ENCODE measurements at places on chromosomes 5 and 9.

DNA sequence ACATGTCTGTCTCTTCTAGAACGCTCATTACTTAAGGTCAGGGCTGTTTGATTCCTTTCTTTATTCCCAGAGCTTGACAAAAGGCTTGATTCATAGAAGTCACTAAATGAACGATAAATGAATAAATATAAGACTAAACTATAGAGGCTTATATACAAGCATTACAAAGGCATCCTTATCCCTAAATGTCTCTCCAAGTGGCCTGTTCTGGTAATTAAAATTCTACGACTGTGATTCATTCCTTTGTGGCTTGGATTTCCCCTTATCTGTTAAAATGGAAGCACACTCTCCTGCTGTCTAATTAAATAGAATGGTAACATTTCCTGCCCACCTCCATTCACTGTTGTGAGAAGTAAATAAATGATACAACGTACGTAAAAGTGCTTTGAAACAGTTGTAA is 49.5 kb downstream of the C7 start:
- DNase-seq: no peak

DNA sequence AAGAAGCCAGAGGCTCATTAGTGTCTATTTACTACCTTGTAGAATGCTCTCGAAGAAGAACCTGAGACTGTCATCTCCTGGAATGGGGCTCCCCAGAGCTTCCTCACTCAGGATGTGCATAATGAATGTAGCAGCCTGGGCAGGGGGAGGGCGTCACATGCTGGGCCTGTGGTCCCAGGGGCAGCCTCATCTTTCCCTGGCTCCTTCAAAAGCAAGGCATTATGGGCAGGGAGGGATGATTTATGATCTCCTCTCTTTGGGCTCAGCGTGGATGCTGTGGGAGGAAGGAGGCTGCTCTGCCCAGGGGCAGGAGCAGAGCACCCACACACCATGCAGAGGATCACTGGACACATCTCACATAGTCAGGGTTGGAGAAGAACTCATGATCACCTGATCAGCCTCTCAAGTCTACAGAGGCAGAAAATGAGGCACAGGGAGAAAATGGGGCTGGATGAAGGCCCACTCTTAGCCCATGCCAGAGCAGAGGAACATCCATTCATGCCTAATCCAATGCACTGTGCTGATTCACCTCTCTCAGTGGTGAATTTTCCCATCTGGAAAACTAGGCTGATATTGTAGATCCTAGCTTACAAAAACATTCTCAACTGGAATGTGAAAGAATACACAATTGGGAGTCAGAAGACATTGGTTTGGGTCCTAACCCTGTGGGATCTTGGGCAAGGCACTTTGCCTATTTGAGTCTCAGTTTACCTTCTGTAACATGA is 173.7 kb downstream of the CARTPT start:
- DNase-seq: no peak

- no peak for DNase-seq
Observed at GRCh38 chr5:56190497-56190896, 42.6 kb downstream of the ANKRD55 start.

GRCh38 chr5:175629261-175629660 is 28.6 kb upstream of the HRH2 start:
- DNase-seq: no peak

DNA sequence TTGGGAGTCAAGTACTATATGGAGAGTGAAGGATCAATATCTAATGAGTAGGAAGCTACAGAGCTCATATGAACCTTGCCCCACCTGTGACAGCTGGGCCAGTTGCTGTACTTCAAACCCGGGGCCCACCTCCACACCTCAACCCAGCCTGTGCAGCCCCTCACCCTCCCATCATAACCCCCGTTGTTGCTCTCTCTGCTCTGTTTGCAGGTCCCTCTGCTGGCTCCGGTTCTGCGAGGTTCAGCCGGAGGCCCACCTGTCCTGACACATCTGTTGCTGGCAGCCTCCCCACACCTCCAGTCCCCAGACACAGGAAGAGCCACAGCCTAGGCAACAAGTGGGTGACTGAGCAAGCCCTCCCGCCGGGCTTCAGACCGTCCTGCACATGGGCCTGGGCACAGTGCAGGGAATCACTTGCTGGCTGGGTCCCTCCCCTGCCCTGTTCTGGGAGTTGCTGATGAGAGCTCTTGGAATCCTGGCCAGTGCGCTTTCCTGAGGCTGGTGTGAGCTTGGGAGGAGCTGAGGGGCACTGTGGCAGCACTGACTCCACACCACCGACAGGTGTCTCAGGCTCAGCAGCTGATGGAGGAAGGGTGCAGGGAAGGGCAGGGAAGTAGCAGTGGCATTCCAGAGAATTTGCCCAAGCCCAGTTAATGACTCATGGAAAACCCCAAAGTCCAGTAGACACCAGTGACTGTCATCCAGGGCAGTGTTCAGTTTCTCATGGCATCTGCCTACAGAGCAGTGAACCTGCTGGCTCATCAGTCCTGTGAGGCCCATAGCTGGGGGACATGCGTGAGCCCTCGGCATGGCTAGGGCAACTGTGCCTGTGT is 69.5 kb upstream of the GARNL3 start:
- DNase-seq: no peak

DNA sequence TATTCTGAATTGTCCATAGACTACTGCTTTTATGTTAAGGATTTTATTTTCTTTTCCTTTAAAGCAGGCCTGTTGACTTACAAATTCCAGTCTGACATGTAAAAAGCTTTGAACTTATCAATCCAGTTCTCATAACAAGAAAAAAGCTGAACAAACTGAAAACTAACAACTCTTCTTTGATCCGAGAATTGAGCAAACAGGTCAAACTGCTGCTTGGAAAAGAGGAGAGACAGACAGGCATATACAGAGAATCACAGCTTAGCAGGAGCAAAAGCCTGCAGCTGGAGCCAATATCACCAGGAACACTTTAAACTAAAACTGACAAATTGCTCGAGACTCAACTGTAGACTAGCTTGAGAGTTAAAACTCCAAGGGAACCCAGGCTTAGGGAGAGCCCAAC is 85.8 kb downstream of the HINT1 start:
- DNase-seq: no peak

DNA sequence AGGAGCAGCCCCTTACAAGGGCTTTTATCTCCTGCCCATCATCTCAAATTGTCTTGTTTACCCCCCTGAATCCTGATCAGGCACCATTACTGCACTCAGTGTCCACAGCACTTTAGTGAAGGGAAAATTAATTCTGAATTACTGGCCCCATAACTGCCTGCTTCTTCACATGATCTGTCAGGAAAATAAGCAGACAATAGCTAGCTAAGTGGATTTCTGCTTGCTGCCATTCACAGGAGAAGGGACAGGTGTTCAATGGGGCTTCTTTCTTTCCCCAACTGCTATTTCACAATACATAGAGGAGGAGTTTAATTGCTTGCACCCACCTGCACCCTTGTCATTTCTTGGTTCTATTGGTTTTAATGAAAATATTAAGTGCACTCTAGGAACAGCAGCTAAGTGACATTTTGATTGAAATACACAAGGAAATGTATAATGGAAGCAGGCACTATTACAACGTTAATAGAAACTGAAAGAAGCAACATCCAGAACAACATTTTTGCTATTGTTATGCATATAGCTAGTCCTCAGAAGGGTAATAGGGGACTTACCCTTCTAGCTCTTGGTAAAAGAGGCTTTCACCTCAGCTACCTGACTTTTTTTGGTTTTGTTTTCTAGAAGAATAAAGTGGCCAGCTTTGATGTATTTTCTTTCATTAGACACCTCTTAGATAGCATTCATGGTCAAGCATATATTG is 599.3 kb upstream of the TLE4 start:
- no peak for DNase-seq

DNA sequence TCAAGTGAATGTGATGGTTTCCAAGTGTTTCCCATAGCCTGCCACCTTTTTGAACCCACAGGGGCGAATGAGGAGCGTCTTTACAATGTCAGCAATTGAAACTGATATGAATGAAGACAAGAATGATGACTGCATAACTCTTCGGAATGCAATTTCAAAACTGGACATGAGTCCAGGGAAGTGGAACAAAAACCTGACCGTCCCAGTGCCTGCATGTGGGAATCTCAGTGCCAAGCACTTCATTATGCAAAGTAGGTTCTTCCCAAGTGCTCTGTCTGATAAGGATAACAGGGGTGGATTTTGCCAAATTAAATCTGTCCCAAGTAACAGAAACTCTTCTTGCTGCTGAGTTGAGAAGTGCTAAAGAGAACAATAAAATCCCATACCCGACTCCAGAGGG is 243.8 kb upstream of the ADAMTS16 start:
- DNase-seq: no peak

DNA sequence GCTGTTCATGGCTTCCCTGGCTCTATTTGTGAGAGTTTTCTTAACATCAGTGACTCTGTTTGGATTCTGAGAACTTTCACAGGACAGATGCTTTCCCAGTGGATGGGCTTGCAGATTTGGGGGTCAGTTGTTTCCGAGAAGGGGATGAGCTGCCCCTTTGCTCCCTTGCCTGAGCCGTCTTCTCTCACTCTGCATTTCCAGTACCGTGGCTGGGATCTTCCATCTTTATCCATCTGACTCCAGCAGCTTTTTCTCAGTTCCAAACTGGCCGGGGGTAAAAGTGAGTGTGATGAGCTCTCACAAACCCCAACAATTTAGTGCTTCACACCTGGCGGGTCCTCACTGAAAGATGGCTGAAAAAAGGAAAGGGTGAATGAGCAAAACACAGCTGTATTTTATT is 79.1 kb downstream of the TENT4A start:
- DNase-seq: no peak

DNA sequence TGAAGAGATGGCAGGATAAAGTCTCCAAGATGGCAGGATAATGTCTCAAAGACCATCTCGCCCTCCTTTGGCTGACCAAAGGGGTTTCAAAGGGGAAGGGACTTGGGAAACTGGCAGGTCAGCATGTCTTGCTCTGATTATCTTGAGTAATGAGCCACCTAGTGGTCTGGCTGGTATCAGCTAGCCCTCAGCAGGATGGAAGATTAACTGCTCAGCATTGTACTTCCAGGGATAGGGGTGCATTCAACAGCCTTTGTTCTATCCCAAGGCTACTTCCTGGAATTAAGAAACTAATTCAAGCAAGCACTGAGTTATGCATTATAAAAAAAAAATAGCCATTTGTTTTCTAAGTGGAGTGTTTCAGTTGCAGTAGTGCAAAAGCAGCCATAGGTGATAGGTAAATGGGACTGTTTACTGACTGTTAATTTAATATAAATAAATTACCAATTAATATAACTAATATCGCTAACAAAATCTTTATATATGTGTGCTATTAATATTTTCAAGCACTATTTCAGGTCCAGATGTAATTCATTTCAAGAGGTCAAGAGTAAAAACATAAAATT is 555.5 kb downstream of the CDH9 start:
- peak; percentile 45 for DNase-seq

DNA sequence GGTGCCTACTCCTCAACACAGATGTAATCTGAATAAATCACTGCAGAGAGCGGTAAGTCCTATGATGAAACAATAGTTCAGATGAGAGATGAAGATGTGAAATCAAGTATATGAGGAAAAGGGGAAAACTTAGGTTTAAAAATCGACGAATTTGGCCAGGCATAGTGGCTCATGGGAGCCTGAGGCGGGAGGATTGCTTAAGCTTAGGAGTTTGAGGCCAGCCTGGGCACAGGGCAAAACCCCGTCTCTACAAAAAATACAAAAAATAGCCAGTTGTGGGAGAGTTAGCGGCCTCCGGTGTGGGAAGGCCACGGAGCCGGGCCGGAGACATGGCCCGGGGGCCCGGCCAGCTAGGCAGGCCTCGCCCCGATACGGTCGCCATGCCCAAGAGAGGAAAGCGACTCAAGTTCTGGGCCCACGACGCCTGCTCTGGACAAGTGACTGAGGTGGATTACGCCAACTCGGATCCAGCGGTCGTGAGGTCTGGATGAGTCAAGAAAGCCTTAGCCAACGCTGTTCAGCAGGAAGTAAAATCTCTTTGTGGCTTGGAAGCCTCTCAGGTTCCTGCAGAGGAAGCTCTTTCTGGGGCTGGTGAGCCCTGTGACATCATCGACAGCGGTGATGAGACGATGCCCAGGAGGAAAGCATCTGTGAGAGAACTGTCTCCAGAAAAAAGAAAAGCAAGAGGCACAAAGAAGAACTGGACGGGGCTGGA is 62.8 kb upstream of the SUB1 start:
- no peak for DNase-seq

- DNase-seq: no peak
Observed at GRCh38 chr5:31614151-31615020, 24.5 kb upstream of the PDZD2 start.

GRCh38 chr5:82614706-82615105 is 336.6 kb upstream of the RPS23 start:
- DNase-seq: no peak

- DNase-seq: no peak
Observed at GRCh38 chr9:95007226-95007869, 280.8 kb downstream of the AOPEP start.

DNA sequence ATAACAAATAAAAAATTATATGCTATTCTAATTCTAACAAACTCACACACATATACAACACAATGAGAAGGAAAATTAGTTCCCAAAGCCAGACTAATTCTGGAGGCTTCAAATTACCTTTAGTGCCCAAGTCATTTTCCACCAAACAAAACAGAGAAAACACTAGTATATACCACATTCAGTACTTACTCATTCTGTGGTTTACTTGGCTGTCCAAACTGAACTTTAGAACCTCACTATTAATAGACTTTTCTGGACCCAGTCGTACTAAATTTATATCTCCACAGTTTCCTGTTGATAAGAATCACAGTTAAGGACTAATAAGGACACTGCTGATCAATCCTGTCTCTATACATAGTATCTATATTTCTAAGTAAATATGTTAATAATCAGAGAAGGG is 66.4 kb downstream of the SETX start:
- no peak for DNase-seq

DNA sequence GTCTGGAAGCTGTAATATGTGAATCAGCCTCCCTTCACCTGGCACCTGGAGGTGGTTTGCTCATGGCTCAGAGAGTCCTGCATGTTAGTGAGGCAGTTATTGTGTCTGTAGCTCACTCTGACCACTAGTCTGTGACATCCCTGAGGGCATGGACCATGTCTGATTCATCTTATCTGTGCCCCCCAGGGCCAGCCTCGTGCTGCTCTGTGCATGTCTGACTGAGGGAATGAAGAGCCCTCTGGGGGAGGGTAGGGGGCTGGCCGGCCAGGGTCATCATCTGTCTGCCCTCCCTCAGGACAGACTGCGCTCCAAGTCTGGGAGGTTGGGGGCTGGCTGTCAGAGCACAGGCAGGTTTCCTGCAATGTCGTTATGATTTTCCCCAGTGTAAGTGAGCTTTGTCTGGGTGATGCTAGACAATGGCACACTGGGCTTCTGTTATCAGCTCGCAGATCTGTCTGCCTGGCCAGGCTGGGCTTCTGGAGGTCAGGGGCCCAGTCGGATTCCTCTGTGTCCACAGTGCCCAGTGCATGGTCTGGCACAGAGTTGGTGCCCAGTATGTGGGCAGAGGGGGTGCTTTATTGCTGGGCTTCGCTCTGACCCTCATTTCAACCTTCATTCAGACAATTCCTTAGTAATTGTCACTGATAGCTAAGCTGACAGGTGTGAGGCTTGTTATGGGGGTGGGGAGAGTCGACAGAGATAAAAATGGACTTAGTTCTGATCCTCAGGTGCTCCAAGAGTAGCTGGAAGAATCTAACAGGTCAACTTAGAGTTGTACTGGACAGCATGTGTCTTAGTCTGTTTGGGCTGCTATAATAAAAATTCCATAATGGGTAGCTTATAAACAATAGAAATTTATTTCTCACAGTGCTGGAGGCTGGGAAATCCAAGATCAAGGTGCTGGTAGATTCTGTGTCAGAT is 85.7 kb upstream of the SHB start:
- DNase-seq: no peak

- DNase-seq: no peak
Observed at GRCh38 chr5:179267071-179267670, 78.1 kb downstream of the ADAMTS2 start.

- no peak for DNase-seq
Observed at GRCh38 chr9:79769476-79770275, 197.9 kb downstream of the TLE4 start.
